ENCODE measurements at places on chromosomes 13 and 19.

GRCh38 chr13:26549713-26550112, 7.8 kb upstream of the WASF3 start:
- DNase-seq = no peak

GRCh38 chr13:26629260-26629825, 71.9 kb downstream of the WASF3 start:
- DNase-seq = no peak

DNA sequence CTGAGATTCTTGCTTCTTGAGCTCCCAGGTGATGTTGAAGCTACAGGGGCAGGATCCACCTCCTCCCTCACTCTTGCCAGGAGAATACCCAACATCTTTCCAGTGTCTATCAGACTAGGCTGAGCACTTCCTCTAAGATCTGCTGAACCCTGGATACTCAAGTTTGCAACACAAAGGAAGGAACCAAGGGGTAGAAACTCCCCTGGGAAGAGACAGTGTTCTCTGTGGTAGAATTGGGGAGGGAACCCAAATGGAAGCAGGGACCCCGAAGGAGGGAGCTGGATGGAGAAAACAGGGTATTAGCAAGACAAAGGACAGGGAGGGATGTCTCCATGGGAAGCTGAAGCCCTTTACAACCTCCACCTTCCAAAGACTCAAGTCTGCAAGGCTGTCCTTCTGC, 117.6 kb downstream of the DNAJC15 start:
- no peak for DNase-seq

- DNase-seq = no peak
Observed at GRCh38 chr13:85137516-85137915, 661.7 kb downstream of the SLITRK6 start.

- peak; percentile 70 for DNase-seq
Observed at GRCh38 chr19:55418185-55418584, 10.6 kb upstream of the UBE2S start.

GRCh38 chr19:581399-582111, 8.1 kb upstream of the HCN2 start:
- DNase-seq = no peak

- peak; percentile 12 for DNase-seq
Observed at GRCh38 chr19:46603752-46604231, 2.7 kb downstream of the CALM3 start.

DNA sequence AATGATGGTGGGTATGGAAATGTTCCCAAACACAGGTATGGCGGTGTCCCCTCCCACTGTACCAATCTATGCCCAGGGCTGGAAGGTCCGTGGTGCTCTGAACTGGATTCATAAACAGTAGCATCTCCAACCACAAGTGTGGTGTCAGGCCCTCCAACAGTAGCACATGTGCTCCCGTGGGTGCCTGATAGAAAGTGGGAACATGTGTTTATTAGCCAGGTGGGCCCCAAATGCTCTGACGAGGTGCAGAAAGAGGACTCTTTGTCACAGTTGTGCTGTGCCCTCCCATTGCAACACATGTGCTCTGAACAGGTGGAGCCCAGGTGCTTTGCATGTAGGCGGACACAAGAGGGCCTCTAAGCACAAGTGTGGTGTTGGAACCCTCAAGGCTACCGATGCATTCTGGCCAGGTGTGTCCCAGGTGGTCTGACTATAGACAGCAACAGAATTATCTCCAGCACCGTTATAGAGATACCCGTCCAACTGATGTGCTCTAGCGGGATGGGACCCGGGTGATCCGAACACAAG, 75.4 kb upstream of the ZNF30 start:
- DNase-seq = no peak

DNA sequence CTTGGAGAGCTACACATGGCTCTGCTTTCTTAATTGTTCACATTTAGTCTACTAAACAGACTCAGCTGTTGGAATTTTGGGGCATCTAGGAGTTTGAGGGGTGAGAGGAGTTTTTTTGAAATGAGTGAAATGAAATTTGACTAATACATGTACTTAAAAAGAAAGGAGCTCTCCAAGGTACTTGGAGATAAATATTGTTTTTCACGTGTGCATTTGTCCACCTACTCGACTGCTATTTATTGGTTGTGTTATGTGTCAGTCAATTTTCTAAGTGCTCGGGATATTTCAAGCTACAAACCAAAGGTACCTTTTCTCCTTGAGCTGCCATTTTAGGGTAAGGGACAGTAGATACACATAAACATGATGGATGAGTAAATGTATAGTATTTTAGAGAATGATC, 697.0 kb downstream of the LIG4 start:
- no peak for DNase-seq

DNA sequence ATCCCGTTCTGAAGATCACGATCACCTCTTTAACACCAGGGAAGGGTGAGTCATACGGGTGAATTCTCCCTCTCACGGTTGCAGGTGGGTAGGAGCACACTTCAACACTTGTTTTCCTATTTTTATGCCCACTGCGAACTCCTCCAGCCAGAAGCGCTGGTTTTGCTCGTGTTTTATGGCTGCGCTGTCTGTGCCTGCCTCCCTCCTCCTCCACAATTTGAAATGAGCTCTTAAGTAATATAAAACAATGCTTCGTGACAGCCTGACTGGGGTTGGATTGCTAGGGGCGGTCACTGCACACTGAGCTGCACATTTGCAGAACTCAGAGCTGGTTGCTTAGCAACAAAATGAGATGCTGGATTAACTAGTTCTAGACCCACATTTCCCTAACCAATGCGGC, 12.9 kb downstream of the CCDC70 start:
- DNase-seq = no peak

DNA sequence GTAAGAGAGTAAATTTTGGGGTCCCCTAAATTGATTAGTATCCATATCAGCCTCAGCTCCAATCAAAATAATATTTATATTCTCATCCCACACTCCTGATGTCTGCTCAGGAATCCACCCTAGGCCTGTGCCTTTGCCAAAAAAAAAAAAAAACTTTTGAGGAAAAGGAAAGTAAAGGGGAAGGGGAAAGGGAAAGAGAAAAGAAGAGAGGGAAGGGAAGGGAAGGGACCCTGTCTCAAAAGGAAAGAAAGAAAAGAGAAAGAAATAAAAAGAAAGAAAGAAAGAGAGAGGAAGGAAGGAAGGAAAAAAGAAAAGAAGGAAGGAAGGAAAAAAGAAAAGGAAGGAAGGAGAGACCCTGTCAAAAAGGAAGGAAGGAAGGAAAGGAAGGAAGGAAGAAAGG, 91.8 kb upstream of the CACNA1A start:
- no peak for DNase-seq

DNA sequence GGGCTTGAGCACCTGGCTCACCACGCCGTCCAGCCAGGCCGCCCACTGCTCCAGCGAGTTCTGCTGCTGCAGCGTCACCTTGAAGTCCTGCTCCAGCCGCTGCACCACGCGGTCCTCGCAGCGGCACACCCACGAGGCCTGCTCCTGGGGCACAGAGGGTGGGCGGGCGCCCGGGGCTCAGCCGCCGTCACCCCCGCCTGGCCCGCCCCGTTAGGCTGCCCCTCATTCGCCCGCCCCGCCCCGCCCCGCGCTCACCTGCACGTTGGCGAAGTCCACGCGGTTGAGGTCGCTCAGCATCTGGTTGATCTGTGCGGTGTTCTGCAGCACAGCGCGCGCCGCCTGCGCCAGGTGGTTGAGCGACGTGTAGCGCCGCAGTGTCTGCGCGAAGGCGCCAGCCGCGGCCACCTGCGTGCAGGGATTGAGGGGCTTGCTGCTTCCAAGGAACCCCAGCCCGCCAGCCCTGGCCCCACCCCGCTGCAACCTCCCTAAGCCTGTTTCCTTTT, 11.3 kb downstream of the DCAF15 start:
- no peak for DNase-seq

DNA sequence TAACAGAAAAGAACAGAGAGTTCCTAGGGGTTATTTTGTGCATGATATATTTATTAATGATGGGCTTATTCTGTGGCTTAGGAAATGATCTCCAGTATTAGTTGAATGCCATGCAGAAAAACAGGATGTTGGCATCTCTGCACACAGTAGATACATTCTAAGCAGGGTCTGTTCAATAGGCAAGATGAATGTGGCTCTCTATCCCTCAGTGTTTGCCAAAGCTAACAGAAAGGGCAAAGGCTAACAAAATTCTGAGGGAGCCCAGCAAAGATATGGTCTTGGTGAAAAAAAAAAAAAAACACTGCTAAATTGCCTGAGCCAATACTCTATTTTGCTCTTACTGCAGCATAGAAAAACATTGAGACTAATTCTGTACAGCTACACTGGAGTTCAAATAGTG, 1095.8 kb downstream of the UQCRFS1 start:
- no peak for DNase-seq

GRCh38 chr19:49712397-49712859, 21.5 kb downstream of the CPT1C start:
- no peak for DNase-seq

Data from frontal cortex (tissue), 4 donors.